ENCODE measurements at places on chromosomes 4 and X. TPM values are rescaled to one million over a fixed set of nuclear protein-coding genes. Genes with fewer than 3 reads are reported as not detected.

DNA sequence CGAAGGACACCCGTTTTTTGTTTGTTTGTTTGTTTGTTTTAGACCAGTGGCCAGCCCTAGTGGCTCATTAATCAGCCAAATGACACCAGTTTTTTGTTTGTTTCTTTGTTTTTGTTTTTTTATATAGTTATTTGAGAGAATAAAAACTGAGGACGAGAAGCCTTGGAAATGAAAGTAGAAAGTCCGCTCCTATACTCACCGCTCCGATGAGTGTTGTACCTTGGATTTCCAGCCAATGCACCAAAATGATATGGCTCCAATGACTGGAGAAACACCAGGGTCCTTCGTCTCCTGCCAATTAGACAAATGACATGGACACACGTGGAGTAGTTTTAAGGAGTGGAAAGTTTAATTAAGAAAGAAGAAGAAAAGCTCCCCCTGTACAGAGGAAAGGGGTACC lies 87.9 kb downstream of the ZXDA start:
- no peak for DNase-seq

- DNase-seq, result no peak
Measured at GRCh38 chrX:111170017-111170416, 74.0 kb downstream of the PAK3 start.

GRCh38 chr4:109026588-109026987 lies 263.7 kb upstream of the ETNPPL start:
- no peak for DNase-seq

- no peak for DNase-seq
Measured at GRCh38 chrX:19626230-19626629, 110.9 kb upstream of the MAP3K15 start.

DNA sequence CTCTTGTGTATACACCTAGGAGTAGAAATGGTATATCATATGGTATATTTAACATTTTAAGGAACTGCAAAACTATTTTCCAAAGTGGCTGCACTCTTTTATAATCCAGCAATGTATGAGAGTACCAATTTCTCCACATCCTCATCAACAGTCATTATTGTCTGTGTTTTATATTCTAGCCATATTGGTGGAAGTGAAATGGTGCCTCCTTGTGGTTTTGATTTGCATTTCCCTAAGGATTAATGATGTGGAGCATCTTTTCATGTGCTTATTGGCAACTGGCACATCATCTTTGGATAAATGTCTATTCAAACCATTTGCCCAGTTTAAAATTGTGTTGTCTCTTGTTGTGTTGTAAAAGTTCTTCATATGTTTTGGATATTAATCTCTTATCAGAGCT lies 9.6 kb downstream of the BMP15 start:
- no peak for DNase-seq

The VCX2 gene
- not detected for total RNA-seq

DNA sequence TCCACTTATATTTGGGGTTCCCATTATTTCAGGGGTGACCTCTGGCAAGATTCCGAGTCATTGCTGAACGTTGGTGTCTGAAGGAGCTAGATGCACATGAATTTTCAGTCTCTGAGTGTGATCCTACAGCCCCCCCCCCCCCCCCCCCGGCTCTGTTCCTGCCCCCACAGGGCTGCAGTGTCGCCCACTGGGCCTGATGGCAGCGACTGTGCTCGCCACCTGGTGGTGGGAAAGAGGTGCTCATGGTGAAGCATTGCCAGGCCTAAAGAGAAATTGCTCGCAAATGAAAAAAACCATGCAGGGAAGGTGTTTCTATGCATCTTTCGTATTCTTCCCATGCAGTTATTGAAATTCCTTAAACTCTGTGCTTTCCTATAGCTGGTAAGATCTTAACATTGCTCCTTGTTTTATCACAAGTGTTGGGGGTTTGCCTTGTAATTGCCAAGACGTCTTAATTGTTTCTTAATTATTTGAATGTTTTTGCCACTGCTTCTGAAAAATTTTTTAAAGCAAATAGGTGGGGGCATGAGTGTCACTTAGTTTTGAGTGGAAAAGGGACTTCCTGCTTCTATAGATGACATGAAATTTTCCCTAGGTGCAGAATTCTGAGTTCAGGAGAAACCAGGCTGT lies 63.2 kb downstream of the CLDN22 start:
- no peak for DNase-seq

The TLR7 gene
- 0.92 TPM for total RNA-seq

The CYP2U1 gene
- 10.8 TPM for total RNA-seq

DNA sequence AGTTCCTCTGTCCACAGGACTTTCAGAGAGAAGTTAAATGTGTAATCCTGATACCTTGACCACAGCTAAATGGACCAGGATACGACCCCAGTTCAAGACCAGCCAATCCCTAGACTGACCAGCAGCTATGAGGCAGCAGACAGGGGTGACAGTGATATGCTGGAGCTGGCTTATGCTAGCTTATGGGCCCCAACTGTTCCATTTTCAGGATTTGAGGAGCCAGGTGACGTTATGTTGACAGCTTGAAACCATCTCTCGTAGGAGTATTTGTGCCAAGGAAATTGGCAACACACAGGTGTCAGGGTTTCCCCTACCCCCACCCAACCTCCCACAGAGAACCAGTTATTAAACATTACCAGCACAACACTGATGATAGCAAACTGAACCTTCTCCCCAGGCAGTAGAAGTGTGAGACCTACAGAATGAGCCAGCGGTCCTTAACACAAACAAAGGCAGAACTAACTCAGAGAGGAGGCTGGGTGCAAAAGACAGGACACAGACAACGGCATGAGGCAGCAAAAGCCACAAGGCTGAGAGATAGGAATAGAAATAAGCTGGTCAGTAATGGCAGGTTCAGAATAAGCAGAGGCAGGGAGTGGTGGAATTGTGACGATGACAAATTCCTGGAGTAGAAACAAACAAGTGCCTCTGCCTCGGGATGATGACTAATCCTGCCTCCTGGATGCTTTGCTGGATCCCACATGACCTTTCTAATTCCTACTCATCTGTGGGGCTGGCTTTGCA lies 85.6 kb upstream of the CPEB2 start:
- DNase-seq, result no peak

- DNase-seq, result no peak
Measured at GRCh38 chr4:153215921-153216320, 11.7 kb downstream of the TRIM2 start.

The CYTL1 gene
- total RNA-seq, result not detected

DNA sequence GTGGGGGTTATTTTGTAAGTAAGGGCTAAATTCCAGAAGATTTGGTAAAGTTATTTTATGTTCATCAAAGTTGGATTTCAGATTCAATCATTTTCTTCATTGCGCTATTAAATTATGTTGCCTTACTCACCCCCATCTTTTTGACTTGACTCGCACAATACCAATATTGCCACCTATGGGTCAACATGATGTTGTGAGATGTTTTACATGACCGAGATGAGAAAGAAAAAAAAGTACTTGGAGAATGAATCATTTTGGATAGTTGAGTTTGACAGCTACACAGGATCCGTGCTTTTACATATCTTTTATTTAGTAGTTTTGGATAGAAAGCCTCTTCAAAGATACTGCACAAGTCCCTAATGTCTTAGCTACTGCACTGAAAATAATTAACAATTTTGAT lies 224.2 kb upstream of the EMCN start:
- no peak for DNase-seq

The CXCL11 gene
- total RNA-seq, result 0.32 TPM

DNA sequence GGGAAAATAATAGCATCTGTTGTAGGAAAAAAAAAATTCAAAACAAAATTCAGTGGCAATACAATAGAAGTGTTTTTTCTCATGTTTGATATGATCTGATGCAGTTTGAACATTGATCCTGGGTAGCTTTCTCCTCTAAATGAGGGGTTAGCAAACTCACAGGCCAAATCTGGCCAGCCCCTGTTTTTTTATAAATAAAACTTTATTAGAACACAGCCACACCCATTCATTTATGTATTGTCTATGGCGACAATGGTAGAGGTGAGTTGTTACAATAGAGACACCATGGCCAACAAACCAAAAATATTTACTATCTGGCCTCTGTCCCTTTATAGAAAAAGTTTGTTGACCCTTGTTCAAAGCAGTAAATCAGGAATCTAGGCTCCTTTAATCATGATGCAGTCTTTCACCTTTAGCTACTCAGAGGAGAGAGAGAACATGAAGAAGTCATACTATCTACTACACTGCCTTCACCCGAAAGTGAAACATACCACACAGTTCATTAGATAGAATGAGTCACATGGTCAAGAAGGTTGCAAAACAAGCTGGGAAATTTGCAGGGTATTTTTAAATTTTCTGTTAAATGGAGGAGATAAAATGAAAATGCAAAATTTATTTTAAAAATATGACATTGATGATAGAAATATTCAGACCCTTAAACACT lies 186.6 kb upstream of the MAOA start:
- DNase-seq, result no peak

GRCh38 chrX:46642145-46642544 lies 68.6 kb downstream of the CHST7 start:
- no peak for DNase-seq

DNA sequence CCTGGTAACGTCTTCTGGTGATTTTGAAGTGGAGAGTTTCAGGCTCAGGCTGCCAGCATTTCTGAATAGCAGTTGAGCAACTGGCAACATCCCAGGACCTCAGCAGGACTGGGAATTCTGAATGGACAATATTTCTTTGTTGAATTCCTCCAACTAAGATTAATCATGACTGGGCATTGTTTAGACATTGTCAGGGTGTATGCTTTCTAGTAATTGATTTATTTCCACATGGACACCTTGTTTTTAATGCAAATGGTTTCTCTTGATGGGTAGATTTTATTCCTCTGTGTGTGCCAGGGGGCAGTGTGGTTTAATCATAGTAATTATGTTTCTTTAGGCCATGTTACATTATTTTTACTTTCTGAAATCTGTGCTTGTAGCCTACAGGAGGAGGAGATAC lies 1004.7 kb upstream of the LCORL start:
- DNase-seq, result no peak

DNA sequence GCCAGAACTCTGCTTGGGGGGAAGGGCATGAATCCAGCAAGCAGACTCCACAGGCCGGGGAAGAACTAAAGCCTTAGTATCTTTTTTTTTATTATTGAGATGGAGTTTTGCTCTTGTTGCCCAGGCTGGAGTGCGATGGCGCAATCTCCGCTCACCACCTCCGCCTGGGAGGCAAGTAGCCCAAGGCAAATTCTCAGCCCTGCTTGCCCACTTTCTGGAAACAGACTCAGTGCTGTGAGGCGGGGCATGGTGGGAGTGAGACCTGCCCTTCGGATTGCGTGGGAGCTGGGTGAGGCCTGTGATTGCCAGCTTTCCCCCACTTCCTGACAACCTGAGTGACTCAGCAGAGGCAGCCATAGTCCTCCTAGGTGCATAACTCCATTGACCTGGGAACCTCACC lies 348.8 kb downstream of the GASK1B start:
- DNase-seq, result no peak

DNA sequence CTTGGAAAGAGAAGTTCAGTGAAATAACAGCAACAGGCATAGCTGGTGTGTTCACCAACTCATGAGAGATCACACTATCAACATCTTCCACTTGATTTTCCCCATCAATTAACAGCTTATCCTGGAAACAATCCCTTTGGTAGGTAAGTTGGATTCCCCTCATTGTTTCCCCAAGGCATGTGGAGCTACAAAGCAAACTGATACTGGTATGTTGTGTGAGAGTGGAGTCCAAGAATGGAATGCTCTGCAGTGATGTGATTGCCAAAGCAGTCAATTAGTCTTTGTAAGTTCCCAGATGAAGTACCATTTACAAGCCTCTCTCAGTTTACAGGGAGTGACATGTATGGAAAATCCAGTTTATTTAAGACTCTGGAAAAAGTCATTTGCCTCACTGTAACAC lies 13.7 kb upstream of the XAGE2 start:
- DNase-seq, result no peak

- no peak for DNase-seq
Measured at GRCh38 chr4:8492174-8492573, 51.6 kb downstream of the TRMT44 start.

DNA sequence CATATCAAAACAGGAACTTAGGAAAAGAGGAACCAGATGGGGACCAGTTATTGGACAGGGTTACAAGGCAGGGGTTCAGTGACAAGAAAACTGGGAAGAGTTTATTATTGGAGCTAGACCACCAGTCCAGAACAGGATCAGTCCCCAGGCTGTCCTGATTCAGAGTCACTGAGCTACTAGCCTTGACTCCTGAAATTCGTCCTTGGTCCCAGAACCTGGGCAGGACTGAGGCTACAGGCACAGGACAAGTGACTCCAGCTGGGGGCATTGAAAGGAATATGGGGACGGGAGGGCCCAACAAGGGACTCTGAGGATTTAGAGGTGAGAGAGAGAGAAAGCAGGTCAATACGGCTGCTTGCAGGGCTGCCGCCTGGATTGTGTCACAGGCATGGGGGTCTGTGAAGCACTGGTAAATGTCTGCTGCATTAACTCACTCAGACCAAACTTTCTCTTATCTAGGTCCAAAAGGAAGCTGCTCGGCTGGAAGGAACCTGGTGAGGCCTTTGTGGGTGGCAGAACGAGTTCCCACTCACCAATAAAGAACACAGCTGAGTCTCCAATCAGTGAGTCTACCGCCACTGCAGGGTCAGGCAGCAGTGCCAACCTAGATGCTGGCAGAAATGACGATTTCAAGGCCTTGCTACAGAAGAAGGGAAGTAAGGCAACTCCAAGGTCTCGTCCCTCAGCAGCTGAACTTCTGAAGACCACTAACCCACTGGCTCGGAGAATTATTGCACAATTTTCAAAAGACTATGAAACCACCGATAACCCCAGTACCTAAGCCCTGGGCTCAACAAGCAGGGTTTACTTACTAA lies 11.3 kb upstream of the RTL5 start:
- DNase-seq, result no peak

DNA sequence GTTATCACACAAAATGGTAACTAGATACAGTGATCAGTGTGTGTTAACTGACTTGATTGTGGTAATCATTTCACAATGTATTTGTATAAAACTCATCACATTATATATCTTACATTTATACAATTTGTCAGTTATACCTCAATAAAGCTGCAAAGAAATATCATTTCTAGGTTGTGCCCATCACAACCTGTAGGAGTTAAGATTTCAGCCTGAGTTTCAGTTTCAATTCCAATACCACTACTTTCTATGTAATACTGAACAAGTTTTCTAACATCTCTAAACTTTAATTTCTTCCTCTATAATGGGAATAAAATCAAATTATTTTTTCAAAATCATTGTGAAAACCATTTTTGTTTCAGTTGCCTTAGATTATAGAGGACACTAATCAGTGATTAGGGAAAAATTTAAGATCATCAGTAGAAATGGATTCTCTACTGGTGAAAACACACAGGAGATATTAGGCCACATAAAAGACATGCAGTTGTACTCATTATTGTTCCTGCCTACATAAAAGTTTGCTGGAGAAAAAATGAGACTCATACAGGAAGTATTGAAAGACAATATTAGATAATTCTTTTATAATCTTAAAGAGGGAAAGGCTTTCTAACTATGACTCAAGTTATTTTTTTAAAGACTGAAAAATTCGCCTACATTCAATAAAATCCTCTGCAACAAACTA lies 18.4 kb upstream of the TBC1D1 start:
- DNase-seq, result no peak

GRCh38 chr4:86302251-86302650 lies 57.6 kb downstream of the MAPK10 start:
- no peak for DNase-seq
